SJSA1 (cell line): ENCODE measurements at places on chromosomes 2 and 18. TPM values are rescaled to one million over a fixed set of nuclear protein-coding genes. Genes with fewer than 3 reads are reported as not detected.

BOK gene
- 337 and 338 TPM in 2 replicates for total RNA-seq

CNGA3 gene
- total RNA-seq, result not detected in 2 replicates

VWA3B gene
- not detected in 2 replicates for total RNA-seq

POTEI gene
- not detected in 2 replicates for total RNA-seq

TEKT4 gene
- not detected in 2 replicates for total RNA-seq

ACTG2 gene
- total RNA-seq, result 78.8 and 135 TPM in 2 replicates

CCDC85A gene
- total RNA-seq, result 0.06 and 0.37 TPM in 2 replicates

TNP1 gene
- total RNA-seq, result not detected in 2 replicates

SLC23A3 gene
- total RNA-seq, result 0.13 TPM in 1 of 2 replicates, not detected in the other

AQP12A gene
- total RNA-seq, result not detected in 2 replicates

SGO2 gene
- total RNA-seq, result 16.4 and 22.9 TPM in 2 replicates

DCC gene
- total RNA-seq, result not detected in 2 replicates

RNPEPL1 gene
- total RNA-seq, result 14.3 and 14.9 TPM in 2 replicates

SPIRE1 gene
- 27.4 and 31.6 TPM in 2 replicates for total RNA-seq

PTPRN gene
- 4.2 and 4.9 TPM in 2 replicates for total RNA-seq
